Hair follicle dermal papilla cell (primary cell): ENCODE measurements at places on chromosomes 1 and 21. TPM values are rescaled to one million over a fixed set of nuclear protein-coding genes. Genes with fewer than 3 reads are reported as not detected.

Gene CNKSR1
- not detected in 2 replicates for total RNA-seq

Gene RHEX
- total RNA-seq, result not detected in 2 replicates

Gene SLC1A7
- 0.24 TPM in 1 of 2 replicates, not detected in the other for total RNA-seq

Gene HSPA13
- total RNA-seq, result 48.3 and 57.4 TPM in 2 replicates

Gene C1orf226
- total RNA-seq, result 0.24 and 0.49 TPM in 2 replicates

Gene NHLH1
- 0.12 and 0.16 TPM in 2 replicates for total RNA-seq

Gene KLHL12
- 36.0 and 38.5 TPM in 2 replicates for total RNA-seq
